Epithelial cell of esophagus (primary cell): ENCODE measurements at places on chromosomes 7 and 10.
A peak's percentile ranks its signal among the peaks of the same experiment; 100 is the strongest.

GRCh38 chr7:47511699-47512370 lies 70.1 kb downstream of the TNS3 start:
- no peak for DNase-seq

- DNase-seq = peak; percentile 91
Observed at GRCh38 chr10:93475871-93476270, 6.3 kb downstream of the MYOF start.

GRCh38 chr7:24135003-24135817 lies 148.8 kb upstream of the NPY start:
- DNase-seq = no peak

DNA sequence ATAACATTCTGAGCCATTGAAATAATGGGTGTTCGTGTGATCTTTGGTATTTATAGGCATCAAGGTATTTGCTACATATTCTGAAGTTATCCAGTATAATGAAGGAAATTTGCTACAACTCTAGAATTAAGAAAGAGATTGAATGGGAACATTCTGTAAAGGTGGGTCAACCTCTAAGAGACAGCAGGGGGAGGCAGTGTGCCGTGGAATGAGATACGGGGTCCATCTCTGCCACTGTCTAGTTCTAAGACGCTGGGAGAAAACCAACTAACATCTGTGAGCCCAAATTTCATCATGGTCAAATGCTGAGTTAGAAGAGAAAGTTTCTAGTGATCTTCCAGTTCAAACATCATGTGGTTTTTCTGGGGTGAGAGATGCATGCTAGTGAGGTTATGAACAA lies 368.9 kb downstream of the SORCS1 start:
- DNase-seq = no peak

DNA sequence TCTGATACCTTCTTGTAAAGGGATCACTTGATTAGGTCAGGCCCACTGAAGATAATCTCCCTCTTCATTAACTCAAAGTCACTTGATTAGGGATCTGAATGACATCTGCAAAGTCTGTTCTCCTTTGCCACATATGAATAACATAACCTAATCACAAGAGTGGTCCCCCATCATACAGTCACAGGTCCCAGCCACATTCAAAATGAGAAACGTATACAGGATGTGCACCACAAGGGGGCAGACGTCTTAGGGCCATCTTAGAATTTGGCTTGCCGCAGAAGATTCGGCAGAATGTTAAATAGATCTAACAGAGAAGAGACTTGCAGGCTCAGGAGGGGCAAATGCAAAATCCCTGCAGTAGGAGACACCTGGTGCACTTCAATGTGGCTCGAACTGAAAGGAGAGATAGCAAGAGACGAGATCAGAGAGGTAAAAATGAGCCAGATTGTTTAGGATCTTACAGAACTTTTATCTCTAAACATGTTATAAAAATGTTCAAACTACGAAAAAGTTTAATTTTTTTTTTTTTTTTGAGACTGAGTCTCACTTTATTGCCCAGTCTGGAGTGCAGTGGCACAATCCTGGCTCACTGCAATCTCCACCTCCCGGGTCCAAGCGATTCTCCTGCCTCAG lies 10.4 kb upstream of the SMC3 start:
- peak; percentile 61 for DNase-seq
